ENCODE measurements at places on chromosomes 2 and 18.

GRCh38 chr2:203909261-203909967 lies 27.1 kb upstream of the ICOS start:
- no peak for DNase-seq

- no peak for DNase-seq
Measured at GRCh38 chr2:157349949-157350515, 24.4 kb upstream of the ERMN start.

DNA sequence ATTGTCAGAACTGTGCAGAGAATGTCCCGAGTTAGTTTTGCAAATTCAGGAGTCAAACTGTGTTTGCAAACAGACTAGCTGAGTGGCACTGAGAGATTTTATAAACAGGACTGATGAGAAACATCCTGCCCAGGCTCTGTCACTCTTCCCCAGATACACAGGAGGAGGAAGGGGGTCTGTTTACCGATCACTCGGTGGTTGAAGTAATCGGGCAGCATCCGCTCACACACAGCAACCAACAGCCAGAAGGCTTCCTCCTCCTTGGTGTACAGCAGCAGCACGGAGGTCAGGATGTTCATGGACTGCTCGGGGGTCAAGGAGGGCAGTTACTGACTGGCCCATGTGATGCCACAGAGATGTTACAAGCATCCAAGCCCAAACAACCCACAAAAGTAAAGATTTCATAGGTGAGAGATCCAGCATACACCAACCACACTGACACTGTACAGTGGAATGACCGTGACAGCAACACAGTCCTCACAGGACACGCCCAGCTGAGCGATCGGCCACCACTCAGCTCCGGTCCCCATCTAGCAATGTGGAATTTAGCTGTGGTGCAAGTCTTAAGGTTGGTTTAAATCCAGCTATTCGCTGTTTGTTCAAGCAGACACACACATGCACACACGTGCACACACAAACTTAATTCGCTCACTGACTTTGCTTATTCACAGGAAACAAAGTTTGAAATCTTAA lies 30.1 kb downstream of the RPL31 start:
- no peak for DNase-seq

GRCh38 chr2:209389171-209389618 lies 34.7 kb upstream of the MAP2 start:
- DNase-seq, result no peak

DNA sequence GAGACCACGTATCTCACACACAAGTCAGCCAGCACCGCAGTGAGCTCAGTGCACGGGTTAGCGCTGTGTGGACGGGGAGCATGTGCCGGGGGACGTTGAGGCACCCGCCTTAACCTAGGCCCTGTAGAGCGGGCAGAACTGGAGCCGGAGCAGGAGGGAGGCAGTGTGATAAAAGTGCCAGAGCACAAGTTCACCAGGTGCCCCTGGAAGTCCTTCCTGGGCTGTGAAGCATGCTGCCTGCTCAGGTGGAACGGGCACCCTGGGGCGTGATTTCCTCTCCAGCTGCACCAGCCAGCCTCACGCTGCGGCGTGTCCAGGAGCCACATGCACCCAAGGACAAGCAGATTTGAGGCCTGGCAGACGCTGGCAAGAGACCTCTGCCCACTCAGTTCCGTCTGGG lies 50.3 kb downstream of the ITGB1BP1 start:
- no peak for DNase-seq

DNA sequence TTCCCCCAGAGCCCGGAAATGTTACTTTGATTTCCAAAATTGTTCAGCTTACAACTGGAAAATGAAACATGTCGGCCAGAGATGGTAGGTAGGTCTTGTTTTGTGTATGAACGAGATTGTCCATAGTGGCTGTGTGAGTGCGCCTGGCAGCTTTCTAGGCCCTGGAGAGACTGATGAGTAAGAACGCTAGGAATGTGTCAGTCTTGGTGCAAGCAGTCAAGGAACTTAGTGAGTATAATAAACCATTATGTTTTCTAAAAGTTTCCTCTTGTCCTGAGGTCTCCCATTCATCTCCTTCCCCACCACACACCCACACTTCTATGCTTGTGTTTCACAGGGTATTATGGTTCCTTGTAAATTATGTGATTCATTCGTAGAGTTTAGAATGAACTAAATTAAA lies 234.2 kb downstream of the CDH2 start:
- no peak for DNase-seq

- no peak for DNase-seq
Measured at GRCh38 chr2:45450634-45451033, 160.4 kb downstream of the SRBD1 start.

DNA sequence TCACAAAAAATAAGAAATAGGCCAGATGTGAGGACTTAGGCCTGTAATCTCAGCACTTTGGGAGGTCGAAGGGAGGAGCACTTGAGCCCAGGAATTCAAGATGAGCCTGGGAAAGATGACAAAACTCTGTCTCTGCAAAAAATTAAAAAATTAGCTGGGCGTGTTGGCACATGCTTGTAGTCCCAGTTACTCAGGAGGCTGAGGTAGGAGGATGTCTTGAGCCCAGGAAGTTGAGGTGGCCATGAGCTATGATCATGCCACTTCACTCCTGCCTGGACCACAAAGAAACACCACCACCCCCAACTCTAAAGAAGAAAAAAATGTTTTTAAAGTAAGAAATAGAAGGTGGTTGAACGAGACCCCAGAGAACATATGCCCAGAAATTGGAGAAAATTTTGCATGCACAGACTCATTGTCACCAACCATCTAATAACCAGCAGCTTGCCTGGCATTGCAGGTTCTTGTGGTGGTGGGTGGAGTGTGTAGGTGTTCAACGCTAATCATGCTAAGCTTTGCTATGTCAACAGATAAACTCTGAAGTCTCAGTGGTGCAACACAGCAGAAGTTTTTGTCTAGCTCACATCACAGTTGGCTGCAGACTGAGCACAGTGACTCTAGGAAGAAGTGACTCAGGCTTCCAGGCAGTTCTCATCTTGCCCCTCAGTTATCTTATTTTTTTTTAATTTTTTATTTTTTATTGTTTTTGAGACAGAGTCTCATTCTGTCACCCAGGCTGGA lies 18.6 kb downstream of the ARL4C start:
- no peak for DNase-seq

DNA sequence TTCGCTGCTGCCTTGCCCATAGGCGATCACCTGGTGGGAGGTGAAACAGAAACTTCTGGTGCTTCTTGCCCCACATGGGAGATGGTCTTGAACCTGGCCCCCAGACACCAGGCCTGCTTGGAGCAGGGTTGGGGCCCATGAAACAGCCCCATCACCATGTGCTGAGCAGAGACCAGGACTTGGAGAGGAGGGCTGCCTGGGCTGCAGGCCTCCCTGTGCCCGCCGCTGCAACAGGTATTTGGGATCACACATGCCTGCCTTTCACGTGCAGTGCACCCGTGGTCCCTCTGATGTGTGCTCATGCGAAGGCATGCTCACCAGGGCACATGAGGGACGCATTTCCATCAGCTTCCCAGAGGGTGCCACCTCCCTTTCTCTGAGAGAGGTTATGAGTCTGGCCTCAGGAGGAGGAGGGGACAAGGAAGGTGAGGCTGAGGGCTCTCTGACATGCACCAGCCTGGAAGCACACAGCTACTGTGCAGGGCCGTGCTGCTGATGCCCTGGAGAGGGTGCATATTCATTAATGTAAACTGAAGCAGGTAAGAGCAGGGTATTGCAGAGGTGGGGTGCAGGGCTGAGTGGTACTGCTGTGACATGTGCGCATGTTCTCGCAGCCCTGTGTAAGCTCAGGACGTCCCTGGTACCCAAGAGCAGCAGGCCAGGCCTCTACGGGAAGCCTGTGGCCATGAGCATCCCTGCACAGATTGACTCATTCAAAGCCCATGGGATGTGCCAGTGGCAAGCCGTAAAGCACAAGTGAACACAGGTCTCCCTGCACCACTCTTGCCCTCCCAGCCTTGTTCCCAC lies 4.2 kb upstream of the OXER1 start:
- DNase-seq, result no peak

DNA sequence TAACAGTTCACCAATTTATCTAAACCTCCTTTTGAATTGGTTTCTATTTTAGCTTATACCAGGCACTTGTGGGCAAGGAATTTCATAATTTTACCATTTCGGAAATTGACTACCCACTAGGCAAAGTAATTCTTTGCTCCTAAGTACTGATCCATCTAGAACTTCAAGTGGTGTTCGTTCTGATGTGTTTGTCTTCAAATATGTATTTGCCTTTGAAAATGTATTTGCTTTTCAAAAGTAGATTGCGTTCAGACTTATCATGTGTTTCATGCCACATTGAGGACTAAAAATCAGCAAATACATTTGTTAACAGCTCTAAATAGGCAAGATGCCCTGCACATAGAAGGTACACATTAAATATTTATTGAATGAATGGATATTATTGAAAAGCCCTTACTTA lies 26.7 kb downstream of the IFIH1 start:
- no peak for DNase-seq

- DNase-seq, result no peak
Measured at GRCh38 chr2:8627692-8628085, 54.2 kb upstream of the ID2 start.

GRCh38 chr2:148132412-148132811 lies 111.5 kb downstream of the MBD5 start:
- DNase-seq, result no peak

DNA sequence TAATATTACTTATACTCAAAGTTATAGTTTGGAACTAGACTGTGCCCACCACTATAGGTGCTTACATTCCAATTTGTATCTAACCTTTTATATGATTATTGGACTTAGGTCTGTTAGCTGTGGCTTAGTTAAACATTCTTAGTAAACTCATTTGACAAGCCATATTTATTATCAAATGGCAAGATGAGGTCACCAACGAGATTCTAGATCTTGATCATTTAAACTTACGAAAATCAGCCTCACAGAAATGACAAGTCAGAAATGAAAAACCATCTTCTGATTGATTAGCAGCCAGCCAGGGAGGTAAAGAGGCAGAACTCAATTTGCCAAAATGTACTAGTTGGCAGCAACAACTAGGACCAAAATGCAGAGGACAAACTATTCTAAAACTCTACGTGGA lies 100.4 kb upstream of the STK17B start:
- DNase-seq, result no peak

- no peak for DNase-seq
Measured at GRCh38 chr2:53210538-53210937, 557.1 kb upstream of the CHAC2 start.

DNA sequence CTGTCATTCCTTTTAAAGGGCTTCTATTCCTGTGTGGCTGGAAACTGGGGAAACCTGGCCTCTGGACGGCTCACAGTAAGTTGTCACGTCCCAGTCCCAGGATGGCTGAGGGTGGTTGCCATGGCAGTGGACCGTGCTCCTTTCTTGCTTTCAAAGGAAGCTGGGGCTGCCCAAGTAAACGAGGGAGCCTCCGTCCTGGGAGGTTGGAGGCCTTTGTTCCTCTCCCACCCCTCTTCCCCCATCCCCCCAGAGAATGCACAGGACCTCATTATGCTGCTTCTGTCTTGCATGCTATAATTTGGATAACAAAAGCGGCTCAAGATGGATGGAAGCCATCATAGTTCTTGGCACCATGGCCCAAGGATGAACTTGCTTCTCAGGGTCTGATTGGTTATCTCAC lies 325.5 kb upstream of the HS6ST1 start:
- DNase-seq, result no peak

GRCh38 chr2:241853651-241854341 lies 4.9 kb downstream of the PDCD1 start:
- no peak for DNase-seq

GRCh38 chr2:200438251-200438650 lies 71.6 kb downstream of the KCTD18 start:
- DNase-seq, result no peak

GRCh38 chr2:160371251-160372009 lies 122.2 kb downstream of the RBMS1 start:
- DNase-seq, result no peak

GRCh38 chr2:147037048-147037447 lies 807.8 kb upstream of the ACVR2A start:
- DNase-seq, result no peak

GRCh38 chr2:199811346-199811745 lies 39.6 kb downstream of the FTCDNL1 start:
- no peak for DNase-seq

DNA sequence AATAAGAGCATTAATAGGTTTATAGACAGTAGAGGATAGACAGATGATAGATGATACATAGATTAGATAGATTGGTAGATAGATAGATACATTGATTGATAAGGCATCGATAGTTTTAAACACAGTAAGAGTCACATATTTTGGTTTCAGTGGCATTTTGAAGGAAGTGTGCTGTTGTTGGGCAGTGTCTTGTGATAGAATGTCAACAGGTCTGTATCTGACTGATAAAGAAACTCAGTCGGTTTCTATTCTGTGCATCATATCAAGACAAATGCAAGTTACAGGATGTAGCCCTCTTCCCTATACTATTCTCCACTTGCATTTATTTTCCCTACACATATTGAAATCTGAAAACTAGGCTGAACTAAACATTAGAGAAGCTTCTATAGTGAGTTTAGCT lies 1229.0 kb upstream of the ZEB2 start:
- DNase-seq, result no peak

DNA sequence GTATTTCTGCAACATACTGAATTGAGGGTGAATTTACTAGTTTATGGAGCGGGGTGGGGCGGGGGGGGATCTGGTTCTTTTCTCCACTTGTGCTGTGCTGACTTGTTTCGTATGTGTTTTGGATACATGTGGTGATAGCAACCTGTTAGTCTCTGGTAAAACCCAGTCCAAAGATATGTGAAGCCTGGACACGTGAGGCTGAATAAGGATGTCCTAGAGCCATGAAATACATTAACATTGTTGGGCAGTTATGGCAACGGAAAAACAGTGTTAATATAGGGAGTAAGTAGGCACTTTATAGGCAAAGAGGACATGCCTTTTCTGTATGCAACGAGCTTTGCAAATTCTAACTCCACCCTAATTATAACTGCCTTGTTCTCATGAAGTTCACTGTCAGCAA lies 42.1 kb upstream of the NEMP2 start:
- DNase-seq, result no peak

DNA sequence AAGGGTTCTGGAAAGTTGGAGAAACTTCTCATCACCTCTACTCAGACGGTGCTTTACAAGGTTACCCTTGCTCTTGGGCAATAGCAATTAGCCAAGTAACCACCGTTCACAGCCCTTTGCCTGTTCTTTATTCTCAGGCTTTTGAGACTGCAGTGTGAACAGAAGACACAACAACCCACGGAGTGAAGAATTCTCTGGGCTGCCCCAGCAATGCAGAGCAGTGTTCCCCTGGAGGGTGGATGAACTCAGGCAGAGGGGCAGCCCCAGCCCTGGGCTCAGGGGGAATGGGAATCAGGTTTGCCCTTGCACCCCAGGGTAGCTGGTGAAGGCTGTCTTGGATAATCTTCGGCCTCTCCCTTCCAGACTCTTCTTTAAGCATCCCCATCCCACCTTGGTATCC lies 69.1 kb downstream of the MCFD2 start:
- DNase-seq, result no peak

- DNase-seq, result no peak
Measured at GRCh38 chr2:158729873-158730620, 65.1 kb upstream of the DAPL1 start.

DNA sequence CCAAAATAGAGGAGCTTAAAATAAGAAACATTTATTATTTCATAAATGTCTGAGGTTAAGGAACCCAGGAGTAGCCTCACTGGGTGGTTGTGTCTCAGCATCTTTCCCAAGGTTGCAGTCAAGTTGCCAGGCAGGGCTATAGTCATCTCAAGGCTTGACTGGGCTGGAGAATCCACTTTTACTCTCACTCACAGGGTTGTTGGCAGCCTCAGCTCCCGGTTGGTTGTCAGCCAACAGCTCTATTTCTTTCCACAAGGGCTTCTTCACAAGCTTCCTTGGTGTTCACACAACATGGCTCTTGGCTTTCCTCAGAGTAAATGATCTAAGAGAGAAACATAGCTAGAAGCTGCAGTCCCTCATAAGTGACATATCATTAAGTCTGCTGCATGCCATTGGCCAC lies 55.6 kb upstream of the TEX51 start:
- no peak for DNase-seq
